ENCODE measurements at places on chromosomes 16 and 17.

- no peak for DNase-seq
Measured at GRCh38 chr17:35972066-35972465, 9.2 kb downstream of the CCL16 start.

GRCh38 chr17:74493331-74493833 is 26.9 kb downstream of the CD300A start:
- DNase-seq, result peak; percentile 68

DNA sequence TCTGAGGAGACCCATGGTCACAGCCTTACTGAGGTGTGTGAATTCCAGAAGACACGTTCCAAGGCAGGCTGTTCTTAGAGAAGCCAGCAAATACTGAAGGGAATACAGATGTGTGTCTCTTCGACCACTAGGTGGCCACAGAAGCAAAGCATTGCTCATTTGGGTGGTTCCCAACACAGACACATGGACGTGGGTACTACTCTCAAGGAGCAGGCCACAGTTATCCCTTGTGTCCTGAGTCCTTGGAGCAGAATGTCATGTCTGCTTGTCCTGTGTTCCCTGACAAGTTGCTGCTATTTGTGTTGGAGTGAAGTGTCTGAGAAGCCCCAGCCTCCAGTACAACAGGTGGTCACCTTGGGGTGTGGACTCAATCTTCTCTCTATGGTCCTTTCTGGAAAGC is 30.3 kb downstream of the HMOX2 start:
- peak; percentile 81 for DNase-seq

- DNase-seq, result peak; percentile 90
Measured at GRCh38 chr16:4179020-4179419, 62.8 kb upstream of the ADCY9 start.

- DNase-seq, result no peak
Measured at GRCh38 chr16:83887080-83887479, 11.8 kb upstream of the MLYCD start.

GRCh38 chr16:9003322-9003721 is 39.6 kb upstream of the USP7 start:
- no peak for DNase-seq

- no peak for DNase-seq
Measured at GRCh38 chr17:15048381-15048780, 216.7 kb downstream of the PMP22 start.

- DNase-seq, result no peak
Measured at GRCh38 chr17:58153046-58153445, 4.9 kb downstream of the OR4D1 start.

DNA sequence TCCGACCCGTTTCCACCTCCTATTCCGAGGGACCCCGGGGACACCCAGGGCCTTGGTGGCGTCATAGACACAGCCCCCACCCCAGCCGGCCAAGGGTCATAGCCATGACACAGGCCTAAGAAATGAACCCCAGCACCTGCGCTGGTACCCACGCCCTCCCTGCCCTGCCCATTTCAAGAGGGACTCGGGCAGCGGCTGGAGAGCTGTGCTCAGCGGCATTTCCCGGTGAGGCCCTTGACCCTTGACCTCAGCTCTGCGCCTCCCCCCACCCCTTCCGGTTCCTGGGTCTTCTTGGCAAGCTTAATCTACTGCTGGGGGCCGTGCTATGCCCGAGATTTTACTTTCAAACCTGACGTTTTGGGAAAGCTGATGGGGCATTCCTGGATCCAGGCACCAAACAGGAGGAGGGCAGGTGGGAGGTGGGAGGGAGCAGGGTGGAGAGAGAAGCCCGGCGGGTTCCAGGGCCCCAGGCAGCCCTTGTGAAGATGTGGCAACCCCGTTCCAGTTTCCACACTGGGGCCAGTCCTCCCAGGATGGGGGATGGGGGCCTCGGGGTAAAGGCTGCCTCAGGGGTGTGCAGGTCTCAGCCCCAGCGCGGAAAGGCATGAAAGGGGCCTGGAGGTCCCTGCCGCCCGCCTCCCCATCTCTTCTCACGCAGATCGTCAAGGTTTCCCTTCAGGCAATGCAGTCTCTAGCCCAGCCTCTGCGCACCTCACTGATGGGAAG is at the start of gene SLC22A31:
Gene SLC22A31, minus strand, starts transcription at position 414 of the 726 bp plus-strand sequence. Its CDS starts 36 bp downstream, at position 378.
- DNase-seq, result no peak

- no peak for DNase-seq
Measured at GRCh38 chr17:12768255-12768654, 21.0 kb upstream of the ARHGAP44 start.

DNA sequence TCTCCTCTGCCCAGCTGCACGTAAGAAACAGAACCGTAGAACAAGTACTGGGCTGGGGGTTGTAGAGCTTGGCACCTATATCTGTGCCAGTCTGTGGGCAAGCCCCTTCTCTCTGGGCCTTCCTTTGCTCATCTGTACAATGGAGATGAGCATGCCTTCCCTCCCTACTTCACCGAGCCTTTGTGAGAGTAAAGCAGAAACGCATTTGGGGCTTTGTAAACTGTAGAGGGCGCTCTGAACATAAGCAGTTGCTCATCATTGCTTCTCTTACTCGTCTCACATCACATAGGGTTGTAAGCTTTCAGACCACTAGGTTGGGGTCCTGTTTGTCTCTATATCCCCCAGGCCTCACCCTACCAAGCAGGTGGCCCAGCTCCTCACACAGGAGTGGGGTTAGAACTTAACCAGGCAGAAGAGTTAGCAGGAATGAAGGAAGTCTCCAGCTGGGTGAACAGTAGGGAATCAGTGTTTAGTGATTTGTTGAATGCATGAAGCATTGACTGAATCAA is 15.1 kb downstream of the SAMD14 start:
- DNase-seq, result peak; percentile 85

DNA sequence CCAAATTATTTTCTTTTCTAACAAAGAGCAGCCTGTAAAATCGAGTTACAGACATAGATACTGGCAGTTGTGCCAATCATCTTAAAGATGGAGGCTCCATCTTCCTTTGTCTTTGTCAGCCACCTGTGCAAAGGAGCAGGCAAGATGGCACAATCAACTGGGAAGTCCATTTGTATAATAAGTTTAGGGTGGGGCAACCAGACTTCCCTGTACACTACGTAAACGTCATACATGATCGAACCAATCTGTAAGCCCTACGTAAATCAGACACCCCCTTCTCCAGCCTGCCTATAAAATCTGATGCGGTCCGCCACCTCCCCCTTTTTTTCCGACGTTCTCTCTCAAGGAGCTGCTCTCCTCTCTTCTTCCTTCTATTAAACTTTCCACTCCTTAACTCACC is 31.4 kb upstream of the MEAK7 start:
- no peak for DNase-seq

- peak; percentile 69 for DNase-seq
Measured at GRCh38 chr17:7887482-7888183, 956 bp upstream of the CHD3 start.

GRCh38 chr17:47716375-47716774 is 16.7 kb upstream of the TBX21 start:
- DNase-seq, result no peak

DNA sequence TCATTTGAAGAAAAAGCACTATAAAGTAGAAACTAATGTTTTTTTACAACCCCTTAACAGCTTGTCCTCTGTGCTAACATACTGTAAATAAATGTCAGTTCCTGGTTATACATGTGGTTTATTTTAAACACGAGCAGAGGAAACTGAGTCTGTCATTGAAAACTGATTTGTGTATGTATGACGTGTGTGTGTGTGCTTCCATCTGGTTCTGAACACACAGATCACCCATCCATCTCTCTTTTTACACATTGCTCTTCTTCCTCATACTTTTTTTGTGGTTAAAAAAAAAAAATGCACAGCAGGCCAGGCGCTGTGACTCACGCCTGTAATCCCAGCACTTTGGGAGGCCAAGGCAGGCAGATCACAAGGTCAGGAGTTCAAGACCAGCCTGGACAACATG is 49.5 kb downstream of the ZNF423 start:
- DNase-seq, result no peak

DNA sequence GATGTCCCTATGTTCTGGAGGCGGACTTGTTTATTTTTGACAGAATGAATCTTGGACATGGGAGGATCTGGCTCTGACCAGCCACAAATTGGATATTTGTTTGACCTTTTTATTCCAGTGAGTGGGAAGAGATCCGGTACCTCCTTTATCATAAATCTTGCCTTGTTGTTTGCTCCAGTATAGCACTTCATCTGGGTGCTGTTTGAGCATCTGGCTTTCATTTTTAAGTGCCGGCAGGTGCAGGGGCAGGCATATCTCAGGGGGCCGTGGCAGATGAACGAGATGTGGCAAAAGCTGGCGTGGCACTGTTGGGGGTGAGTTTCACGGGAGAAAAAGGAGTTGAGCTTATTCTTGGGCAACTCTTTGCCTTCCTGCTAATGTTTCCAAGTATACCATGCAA is 37.8 kb downstream of the MSI2 start:
- DNase-seq, result no peak

DNA sequence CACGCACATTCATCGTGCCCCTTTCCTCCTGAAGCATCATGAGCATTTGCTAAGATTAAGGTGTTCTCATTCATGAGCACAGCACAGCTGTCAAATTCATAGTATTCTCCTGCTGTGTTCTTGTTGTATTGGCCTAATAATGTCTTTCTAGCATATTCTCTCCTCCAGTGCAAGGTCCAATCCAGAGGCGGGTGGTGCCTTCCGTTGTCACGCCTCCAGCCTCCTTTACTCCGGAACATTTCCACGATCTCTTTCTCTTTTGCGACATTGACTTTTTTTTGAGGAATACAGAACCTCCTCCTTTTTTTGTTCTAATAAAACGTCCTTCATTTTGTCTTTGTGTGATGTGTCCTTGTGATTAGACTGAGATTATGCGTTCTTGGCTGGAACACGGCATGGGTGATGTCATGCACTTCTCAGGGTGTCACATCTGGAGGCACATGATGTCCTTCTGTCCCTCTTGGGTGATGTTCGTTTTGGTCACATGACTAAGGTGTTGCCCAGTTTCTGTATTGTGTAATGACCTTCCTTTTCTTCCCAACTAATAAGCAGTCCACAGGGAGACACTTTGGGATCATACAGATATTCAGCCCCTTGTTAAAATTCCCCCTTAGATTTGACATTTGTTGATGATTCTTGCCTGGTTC is 66.3 kb downstream of the CLEC16A start:
- no peak for DNase-seq

DNA sequence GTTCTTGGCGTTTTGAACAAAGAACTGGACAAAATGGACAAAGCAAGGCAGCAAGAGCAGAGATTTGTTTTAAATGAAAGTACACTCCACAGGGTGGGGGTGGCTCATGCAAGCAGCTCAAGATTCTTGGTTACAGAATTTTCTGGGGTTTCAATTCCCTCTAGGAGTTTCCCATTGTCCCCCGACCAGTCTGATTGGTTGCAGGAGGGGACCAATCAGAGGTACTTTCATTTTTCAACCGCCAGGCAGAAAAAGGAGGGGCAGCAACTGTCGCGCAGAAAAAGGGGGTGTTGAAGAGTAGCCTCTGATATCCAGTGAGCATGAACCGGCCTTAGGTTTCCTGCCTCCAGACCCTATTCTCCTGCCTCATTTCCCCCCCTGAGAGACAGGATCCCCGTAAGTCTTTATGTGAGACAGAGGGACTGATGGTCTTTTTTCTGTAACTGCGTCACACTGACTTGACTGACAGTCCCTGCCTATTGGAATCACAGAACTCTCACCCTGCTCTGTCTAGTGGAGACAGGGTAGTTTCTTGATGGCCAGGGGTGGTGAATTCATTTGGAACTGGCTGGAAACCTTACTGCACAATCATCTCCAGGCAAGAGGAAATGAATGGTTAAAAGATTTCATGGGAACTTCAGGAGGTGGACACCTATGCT is 59.4 kb upstream of the ALOX12 start:
- DNase-seq, result peak; percentile 79

GRCh38 chr16:87288753-87289362 is 28.3 kb downstream of the C16orf95 start:
- DNase-seq, result no peak

DNA sequence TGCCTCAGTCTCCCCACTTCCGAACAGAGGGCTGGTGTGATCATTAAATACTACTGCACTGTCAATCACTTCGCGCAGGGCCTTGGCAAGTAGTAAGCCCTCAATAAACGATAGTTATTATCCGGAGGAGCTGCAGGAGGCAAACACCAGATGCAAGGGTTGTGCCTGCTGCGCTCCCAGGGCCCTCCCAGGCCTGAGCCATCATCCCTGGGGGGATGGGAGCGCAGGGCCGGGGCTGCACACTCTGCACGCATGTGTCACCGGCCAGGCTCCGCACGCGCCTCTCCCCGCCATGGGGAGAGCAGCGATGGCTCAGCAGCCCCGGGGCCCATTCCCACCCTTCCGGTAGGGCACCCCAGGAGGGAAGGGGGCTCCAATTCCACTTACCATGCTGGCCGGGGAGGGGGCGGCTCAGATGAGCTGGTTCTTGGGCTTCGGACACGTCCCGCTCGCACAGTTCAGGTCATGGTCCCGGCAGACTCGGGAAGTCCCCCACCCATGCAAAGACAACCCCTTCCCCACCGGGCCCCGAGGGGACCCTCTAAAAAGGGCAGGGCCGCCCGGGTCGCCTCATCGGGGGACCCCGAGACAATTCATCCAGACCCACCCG is 681 bp downstream of the XPO6 start:
- DNase-seq, result peak; percentile 24

GRCh38 chr17:8621585-8621984 is 8.9 kb downstream of the MYH10 start:
- DNase-seq, result no peak

DNA sequence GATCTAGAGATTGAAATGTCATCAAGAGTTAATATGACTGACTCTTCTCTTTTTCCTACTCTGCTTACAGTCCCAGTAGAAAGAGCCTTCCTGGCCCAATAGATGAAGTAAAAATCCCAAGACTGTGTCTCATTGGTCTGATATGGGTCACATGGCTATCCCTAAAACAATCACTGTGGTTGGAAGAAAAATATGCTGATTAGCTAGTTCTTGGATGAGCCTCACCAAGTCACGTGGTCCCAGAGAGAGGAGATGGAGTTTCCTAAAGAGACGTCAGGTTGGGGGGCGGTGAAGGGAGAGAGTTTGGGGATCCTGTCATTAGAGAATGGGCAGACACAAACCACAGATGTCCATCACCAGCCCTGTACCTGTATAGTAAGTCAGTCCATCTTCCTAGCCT is 466.3 kb downstream of the HAPSTR1 start:
- DNase-seq, result no peak

DNA sequence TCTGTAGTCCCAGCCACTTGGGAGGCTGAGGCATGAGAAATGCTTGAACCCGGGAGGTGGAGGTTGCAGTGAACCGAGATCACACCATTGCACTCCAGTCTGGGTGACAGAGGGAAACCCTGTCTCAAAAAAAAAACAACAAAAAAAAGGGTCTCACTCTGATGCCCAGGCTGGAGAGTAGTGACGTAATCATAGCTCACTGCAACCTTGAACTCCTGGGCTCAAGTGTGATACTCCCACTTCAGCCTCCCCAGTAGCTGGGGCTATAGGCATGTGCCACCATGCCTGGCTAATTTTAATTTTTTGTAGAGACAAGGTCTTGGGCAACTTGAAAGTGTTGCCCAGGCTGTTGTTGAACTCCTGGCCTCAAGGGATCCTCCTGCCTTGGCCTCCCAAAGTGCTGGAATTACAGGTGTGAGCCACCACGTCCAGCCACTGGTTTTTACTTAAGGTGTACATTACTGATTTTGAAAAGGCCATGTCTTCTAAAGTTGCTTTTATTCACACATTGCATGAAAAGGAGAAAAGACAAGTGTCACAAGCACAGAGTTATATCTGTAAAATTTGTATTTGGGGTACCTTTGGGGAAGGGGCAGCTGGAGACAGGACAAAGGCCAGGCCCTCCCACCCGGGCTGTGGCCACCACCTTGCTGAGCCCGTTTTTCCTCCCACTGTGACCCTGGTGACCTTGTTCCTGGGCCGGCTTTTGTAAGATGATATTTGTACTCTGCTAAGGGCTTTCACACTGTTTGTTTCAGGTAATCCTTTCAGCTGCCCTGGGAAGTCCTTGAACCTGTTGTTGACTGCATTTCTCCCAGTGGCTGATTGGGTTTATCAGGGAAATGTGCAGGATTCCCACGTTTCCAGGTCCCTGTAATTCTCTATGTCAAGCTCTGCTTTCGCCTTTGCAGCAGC is 11.5 kb downstream of the GPT2 start:
- no peak for DNase-seq
